Umbilical cord (tissue), 2 donors: ENCODE measurements at places on chromosomes 2 and 18. TPM values are rescaled to one million over a fixed set of nuclear protein-coding genes. Genes with fewer than 3 reads are reported as not detected.

DNA sequence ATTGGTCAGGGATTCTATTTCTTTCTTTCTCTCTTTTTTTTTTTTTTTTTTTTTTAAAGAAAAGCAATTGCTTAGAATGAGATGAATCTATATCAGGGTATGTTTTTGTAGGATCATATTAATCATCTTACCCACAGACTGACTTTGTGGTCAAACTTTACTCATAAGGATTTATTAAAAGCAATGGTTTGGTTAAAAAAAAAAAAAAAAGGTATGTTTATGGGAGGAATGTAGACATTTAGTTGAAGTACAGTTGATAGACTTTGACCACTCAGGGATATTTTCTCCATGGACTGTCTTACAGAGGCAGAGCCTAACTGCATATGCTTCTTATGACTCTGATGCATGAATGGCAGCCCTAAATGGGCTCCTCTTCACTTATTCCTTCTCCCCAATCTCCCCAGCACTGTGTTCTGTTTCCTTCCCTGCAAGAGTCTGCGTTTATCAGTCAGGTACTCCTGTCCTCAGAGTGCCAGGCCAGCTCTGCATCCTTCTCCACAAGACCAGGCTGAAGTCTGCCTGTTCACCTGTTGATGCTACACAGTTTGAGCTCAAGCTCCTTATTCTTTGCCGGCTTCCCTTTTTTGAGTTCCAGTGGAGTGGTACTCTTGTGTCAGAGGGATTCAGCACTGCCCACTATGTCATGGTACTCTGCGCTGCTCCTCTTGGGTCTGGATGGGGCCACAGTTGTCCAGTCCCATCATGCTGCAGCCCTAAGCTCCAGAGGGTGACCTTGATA, 24.3 kb downstream of the CRIM1 start:
- DNase-seq = no peak

IL18R1 gene
- 6.7 TPM for total RNA-seq

- DNase-seq = no peak
Observed at GRCh38 chr2:236674238-236674637, 104.6 kb downstream of the ACKR3 start.

GRCh38 chr2:236548179-236548921, 21.3 kb upstream of the ACKR3 start:
- no peak for DNase-seq

ORC2 gene
- total RNA-seq = 19.5 TPM
